Left ventricle myocardium inferior (tissue), 1 donor: ENCODE measurements at places on chromosomes 1 and 21.
A peak's percentile ranks its signal among the peaks of the same experiment; 100 is the strongest.

GRCh38 chr1:208728815-208729214 is 484.6 kb upstream of the PLXNA2 start:
- no peaks in the 10 kb centered on the region for H3K4me1 ChIP-seq
- no peak overlapping the region for H3K4me3 ChIP-seq
- H3K27me3 ChIP-seq = no peaks in the 10 kb centered on the region
- H3K36me3 ChIP-seq = no peaks in the 10 kb centered on the region

DNA sequence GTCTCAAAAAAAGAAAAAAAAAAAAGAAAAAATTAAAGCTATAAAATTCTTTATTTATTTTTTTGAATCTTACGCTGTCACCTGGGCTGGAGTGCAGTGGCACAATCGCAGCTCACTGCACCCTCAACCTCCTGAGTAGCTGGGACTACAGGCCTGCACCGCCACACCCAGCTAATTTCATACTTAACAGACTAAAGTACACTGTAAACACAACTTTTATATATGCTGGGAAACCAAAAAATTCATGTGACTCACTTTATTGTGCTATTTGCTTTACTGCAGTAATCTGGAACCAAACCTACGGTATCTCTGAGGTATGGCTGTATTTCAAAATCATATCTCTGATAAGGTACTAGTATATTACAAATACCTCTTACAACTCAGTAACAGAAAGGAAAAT is 40.3 kb downstream of the HSF2BP start:
- no peaks in the 10 kb centered on the region for H3K36me3 ChIP-seq
- no peak overlapping the region for H3K4me3 ChIP-seq
- no peaks in the 10 kb centered on the region for H3K4me1 ChIP-seq

GRCh38 chr1:21264898-21265297 is 25.4 kb downstream of the ECE1 start:
- peaks cover 17% of the 10 kb centered on the region for H3K36me3 ChIP-seq
- H3K27ac ChIP-seq = peak overlapping the region; percentile 99
- H3K4me1 ChIP-seq = peaks cover 100% of the 10 kb centered on the region
- no peak overlapping the region for H3K4me3 ChIP-seq
- no peak for DNase-seq
- no peaks in the 10 kb centered on the region for H3K27me3 ChIP-seq

- peaks cover 9% of the 10 kb centered on the region for H3K4me1 ChIP-seq
- DNase-seq = peak; percentile 73
- H3K36me3 ChIP-seq = no peaks in the 10 kb centered on the region
- peaks cover 50% of the 10 kb centered on the region for H3K27me3 ChIP-seq
- H3K27ac ChIP-seq = peak within 1 kb of the TSS; percentile 85
These were observed at the start of gene CYP2J2 for GRCh38 chr1:59926381-59927123. TSS of gene CYP2J2 (minus strand) at chr1:59926773. CDS start at chr1:59926746, 27 bp downstream.

DNA sequence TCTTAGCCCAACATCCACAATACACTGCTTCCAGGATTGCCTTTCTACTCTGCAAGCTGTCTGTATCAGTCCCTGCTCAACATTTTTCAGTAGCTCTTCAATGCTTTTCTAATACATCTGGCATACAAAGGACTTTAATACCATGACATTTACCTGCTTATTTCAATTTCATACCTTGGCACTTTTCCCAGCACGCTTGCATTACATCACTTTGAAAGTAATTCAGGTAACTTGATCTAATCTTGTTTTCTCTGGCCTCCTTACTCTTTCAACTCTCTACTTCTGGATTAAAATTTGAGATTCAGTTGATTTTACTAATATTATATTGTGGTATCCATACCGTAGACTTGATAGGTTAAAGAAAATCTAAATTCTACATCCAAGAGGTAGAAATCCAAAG is 103.0 kb downstream of the PTGS2 start:
- H3K4me3 ChIP-seq = no peak overlapping the region
- no peaks in the 10 kb centered on the region for H3K4me1 ChIP-seq
- no peak for DNase-seq
- no peak overlapping the region for H3K27ac ChIP-seq

- H3K36me3 ChIP-seq = no peaks in the 10 kb centered on the region
- H3K27ac ChIP-seq = no peak overlapping the region
- H3K27me3 ChIP-seq = peaks cover 75% of the 10 kb centered on the region
- H3K4me1 ChIP-seq = no peaks in the 10 kb centered on the region
- no peak for DNase-seq
- no peak overlapping the region for H3K4me3 ChIP-seq
These were observed 123.5 kb downstream of the RUNX1 start for GRCh38 chr21:34925597-34925996.

DNA sequence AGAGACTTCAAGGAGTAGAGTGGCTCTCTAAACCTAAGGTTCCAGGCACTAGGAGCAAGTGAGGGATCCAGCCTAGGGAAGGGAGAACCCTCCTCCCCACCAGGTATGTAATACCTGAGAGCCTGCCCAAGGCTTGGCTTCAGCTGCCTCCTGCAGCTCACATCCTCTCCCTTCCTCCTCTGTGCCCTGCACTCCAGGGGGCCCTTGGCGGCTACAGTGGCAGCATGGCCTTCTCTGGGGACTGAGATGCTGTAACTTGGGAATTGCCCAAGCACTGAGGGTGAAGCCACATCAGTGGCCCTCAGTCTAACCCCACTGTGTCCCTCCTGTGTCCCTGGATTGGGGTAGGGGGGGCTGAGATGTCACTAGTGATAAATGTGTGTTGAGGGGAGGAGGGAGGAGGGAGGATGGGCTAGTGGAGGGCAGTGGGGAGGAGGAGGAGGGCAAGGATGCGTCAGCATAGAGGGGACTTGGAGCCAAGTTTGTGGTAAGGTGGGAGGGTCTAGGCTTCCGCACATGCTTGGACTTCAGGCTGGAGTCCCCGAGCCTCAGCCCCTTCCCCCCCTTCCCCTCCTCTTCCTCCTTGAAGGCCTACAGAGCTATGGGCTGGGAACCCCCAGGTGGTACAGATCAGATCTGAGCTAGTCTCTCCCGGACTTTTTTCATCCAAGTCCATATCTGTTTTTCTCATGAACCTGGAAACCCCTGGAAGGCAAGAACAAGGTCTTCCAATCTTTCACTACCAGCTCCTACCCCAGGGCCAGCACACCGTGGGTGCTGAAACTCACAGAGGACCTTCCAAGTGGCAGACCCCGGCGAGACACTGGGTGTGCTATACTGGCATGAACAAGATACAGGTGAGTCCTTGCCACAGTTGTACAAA is 17.5 kb downstream of the COL9A2 start:
- peaks cover 1% of the 10 kb centered on the region for H3K36me3 ChIP-seq
- no peak overlapping the region for H3K27ac ChIP-seq
- peaks cover 19% of the 10 kb centered on the region for H3K27me3 ChIP-seq
- no peak for DNase-seq
- no peaks in the 10 kb centered on the region for H3K4me1 ChIP-seq

DNA sequence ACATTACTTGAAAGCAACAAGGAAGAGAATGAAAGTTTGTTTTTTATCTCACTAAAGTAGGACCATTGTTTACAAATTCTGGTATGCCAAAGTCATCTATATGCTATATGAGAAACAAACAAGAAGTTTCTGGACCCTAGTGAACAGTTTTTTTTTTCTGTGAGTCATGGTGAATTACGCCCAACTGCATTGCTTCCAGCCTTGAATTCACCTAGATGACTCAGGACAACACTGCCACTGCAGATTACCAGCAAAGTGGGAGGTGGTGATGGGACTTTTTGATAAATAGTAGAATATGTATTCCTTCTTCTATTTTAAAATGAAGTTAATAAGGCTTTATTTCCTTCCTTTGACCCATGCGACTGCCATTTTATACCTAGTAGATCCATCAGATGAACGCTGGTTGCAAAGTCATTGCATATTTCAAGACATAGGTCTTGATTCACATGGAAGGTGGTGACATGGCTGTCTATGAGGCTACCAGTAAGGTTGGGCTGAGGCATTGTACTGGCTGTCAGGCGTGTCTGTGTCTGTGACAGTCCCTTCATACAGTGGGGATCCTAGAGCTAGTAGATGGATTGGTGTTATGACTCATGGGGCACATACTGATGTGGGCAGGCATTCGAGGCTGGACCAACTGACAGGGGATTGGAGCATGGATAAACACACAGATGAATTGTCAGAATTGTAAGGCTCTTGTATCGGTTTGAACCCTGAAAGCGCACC is 49.1 kb upstream of the APOBEC4 start:
- H3K27me3 ChIP-seq = no peaks in the 10 kb centered on the region
- no peak for DNase-seq
- no peak overlapping the region for H3K4me3 ChIP-seq
- no peaks in the 10 kb centered on the region for H3K36me3 ChIP-seq

DNA sequence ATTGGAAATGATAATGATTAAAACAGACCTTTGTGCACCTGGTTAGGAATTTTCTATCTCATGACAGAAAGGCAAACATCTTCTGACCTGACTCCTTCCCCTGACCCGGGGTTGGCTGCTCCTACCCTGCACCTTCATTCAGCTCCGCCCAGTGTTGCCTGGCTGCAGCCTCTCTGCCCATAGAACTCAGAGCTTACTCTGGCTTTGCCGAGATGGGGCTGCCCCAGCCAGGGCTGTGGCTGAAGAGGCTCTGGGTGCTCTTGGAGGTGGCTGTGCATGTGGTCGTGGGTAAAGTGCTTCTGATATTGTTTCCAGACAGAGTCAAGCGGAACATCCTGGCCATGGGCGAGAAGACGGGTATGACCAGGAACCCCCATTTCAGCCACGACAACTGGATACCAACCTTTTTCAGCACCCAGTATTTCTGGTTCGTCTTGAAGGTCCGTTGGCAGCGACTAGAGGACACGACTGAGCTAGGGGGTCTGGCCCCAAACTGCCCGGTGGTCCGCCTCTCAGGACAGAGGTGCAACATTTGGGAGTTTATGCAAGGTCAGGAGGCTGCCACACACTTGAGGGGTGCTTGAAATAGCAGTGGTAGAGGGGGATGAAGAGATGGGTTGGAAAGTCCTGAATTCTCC is at the start of gene DIO1:
DIO1 (plus strand) TSS at position 189 of the 638 bp plus-strand sequence; CDS start at position 213, 24 bp downstream.
- no peak within 1 kb of the TSS for H3K4me3 ChIP-seq
- no peak for DNase-seq
- peaks cover 3% of the 10 kb centered on the region for H3K27me3 ChIP-seq
- peaks cover 17% of the 10 kb centered on the region for H3K4me1 ChIP-seq

DNA sequence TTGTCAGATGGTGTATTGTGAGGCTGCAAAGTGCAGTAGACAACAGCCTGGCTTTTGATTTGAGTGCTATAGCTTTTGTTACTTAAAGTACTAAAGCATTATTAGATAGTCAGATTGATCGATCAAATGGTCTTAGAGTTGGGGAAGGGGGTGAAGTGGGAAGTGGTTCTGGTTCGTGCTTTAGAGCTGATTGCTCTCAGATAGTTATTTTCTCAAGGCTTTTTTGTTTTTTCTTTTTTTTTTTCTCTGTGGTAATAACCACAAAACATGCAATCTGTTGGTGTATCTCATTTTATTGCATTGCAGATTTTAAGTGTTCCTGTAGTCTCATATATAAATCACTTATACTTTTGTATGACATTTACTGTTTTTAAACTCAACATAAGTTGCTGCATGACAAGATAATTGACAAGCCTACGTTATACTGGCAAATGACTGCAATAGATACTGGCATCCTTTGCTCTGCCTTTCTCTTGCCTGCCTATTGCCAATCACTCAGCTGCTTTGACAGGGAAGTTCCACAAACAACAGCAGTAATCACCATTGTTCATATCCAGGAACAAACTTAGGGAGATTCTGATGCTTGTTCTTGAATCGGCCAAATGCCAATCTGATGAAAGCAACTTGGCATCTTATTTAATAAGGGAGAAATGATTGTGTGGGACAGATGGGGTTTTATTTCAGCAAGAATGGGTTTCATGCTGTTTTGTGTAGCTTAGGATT is 125.0 kb upstream of the B3GALT2 start:
- no peaks in the 10 kb centered on the region for H3K27me3 ChIP-seq
- no peaks in the 10 kb centered on the region for H3K36me3 ChIP-seq
- no peak overlapping the region for H3K4me3 ChIP-seq
- no peaks in the 10 kb centered on the region for H3K4me1 ChIP-seq
- H3K27ac ChIP-seq = no peak overlapping the region
- no peak for DNase-seq

GRCh38 chr1:206502812-206503211 is 4.5 kb upstream of the RASSF5 start:
- H3K27me3 ChIP-seq = peaks cover 5% of the 10 kb centered on the region
- no peak overlapping the region for H3K27ac ChIP-seq
- H3K36me3 ChIP-seq = no peaks in the 10 kb centered on the region
- H3K4me3 ChIP-seq = no peak overlapping the region
- DNase-seq = no peak

DNA sequence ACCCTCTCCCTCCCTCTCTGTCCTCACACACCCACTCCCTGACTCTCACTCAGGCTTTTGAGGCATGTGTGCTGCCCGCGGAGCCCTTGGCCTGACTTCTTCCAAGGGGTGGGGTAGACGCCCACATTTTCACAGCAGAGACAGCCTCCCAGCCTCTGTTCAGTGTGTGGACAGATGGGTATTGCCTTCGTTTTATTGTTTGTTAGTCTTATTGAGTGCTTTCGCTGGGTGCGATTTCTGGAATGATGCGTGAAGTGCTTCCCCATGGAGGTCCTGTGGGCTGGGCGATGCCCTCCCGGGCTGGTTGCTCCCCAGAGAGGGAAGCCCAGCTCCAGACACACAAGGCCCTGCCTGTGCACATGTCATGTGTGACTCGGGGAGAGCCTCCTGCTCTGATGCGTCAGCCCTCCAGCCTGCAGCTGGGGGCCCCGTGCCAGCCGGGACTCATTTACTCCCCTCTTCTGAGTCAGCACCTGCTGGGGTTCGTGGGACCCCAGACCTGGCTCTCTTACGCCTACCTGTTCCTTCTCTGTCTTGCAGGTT is 14.7 kb downstream of the PDXK start:
- H3K36me3 ChIP-seq = peaks cover 8% of the 10 kb centered on the region
- peaks cover 66% of the 10 kb centered on the region for H3K4me1 ChIP-seq
- DNase-seq = no peak
- no peaks in the 10 kb centered on the region for H3K27me3 ChIP-seq
- no peak overlapping the region for H3K27ac ChIP-seq

DNA sequence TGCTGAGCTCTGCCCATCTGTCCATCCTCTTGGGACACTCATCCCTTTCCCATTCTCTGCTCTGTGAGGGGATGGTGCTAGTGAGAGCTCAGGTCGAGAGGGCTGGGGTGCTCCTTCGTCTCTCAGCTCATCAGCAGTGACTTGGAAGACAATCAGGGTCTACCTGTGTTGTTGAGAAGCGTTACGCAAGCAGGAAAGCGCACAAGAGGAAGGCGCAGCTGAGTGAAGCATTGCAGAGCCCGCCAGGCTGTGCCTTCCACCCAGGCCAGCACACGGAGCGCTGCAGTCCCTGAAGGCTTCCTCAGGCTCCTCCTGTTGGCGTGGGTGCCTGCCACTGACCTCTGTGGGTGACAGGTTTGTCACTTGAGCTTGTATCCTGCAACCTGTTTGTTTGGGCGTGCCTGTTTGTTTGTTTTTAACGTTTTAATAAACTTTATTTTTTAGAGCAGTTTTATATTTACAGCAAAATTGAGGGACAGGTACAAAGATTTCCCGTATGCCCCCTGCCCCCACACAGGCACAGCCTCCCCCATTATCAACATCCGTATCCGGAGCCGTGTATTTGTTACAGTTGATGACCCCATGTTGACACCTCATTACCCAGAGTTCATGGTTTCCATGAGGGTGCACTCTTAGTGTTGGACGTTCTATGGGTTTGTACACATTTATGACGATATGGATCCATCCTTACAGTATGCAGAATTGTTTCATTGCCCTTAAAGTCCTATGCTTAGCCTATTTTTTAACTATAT is 36.7 kb downstream of the ADARB1 start:
- no peak for DNase-seq
- no peaks in the 10 kb centered on the region for H3K27me3 ChIP-seq
- H3K4me3 ChIP-seq = peak overlapping the region; percentile 42
- peak overlapping the region; percentile 78 for H3K27ac ChIP-seq
- peaks cover 88% of the 10 kb centered on the region for H3K4me1 ChIP-seq
